ENCODE measurements at places on chromosomes 6 and 20.

GRCh38 chr20:35776513-35777101, 4.8 kb downstream of the PHF20 start:
- peak; percentile 55 for DNase-seq

- DNase-seq, result no peak
Observed at GRCh38 chr6:37441651-37442050, 8.6 kb downstream of the CMTR1 start.

DNA sequence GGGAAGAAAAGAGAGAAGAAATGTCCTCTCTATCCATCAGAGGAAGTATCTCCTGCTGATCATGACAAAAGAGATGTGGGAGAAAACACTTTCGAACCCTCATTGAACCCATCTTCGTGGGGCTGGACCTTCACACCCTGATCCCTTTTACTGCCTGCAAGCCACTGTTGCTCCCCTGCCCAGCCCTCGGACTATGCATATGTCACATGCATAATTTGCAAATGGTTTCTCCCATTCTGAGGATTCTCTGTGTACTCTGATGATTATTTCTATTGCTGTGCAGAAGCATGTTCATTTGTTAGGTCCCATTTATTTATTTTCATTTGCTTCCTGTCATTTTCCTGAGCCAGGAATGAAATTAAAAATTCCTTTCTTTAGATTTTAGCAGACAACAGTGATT, 64.7 kb downstream of the DNAAF9 start:
- DNase-seq, result no peak

DNA sequence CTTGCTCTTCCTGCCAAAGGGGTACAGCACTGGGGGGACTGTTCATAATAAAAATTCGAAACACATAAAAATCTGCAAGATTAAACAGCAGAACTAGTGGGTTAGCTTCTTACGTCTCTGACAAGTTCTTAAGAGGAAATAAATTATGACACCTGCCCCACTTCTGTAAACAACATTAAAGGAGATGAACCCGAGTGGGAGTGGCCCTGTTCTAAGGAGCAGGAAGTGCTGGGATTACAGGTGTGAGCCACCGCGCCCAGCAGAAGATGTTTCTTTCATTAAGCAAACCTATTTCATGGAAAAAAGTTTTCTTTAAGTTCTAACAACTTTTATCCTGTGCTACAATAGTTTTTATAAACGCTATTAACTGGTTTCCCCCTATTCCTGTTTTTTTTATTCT, 24.6 kb downstream of the USP45 start:
- no peak for DNase-seq

DNA sequence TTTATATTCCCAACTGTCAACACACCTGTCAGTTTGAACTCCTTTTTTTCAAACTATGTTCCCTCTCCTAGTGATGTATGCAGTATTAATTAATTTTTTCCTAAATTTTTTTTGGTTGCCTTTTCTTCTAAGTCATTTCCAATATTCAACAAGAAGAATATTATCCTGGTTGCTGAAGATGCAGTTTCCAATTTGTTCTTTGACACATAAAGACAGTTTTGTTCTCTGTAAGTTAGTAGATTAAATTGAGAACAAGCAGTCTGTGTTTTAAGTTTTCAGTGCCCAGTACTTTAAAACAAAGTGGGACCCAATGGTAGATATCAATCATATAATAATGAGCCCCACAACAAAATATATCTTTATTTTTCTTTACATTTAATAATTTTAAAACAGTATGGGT, 47.3 kb downstream of the GJA1 start:
- no peak for DNase-seq

DNA sequence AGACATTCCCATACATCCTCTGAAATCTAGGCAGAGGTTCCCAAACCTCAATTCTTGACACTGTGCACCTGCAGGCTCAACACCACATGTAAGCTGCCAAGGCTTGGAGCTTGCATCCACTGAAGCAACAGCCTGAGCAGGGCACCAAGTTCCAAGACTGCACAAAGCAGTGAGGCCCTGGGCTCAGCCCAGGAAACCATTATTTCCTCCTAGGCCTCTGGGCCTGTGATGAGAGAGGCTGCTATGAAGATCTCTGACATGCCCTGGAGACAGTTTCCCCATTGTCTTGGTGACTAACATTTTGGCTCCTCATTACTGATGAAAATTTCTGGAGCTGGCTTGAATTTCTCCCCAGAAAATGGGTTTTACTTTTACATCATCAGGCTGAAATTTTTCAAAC, 107.5 kb upstream of the SAMD5 start:
- no peak for DNase-seq

DNA sequence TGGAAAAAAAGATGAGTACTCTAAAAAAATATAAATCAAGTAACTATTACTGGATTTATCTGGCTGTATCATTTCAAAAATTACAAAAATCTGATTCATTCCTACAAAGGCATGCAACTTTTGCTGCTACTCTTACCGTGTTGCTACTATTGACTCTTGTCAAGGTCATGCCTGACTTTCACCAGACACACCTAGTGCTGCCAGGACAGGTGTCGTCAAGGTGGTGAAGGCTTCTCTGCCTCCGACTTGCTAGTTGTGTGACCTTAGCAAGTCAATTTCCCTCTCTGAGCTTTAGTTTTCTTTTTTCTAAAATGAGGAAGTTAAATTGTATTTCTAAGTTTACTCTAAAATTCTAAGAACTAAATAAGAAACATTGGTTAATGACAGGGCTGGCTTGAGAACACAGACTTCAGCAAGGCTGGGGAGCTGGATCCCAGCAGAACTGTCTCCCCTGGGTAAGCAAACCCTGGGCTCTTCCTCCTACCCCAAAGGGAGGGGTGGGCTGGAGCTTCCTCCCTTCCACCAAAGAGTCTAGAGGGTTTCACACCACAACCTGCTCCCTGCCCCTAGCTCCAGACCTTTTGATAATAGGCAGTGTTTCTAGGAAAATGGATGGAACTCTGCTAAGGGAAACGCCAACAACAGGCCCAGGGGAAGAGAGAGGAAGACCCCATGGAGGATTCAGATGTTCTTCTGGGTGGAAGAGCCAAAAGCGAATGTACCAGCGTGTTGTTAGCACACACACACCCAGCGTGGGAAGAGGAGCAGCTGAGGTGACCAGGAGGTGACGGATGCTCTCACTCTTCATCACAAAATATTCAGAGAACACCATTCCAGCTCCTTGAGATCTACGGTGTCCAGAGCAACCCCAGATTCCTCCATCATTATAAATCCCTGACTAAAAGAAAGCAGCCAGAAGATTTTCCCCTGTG, 47.9 kb upstream of the CITED2 start:
- no peak for DNase-seq

DNA sequence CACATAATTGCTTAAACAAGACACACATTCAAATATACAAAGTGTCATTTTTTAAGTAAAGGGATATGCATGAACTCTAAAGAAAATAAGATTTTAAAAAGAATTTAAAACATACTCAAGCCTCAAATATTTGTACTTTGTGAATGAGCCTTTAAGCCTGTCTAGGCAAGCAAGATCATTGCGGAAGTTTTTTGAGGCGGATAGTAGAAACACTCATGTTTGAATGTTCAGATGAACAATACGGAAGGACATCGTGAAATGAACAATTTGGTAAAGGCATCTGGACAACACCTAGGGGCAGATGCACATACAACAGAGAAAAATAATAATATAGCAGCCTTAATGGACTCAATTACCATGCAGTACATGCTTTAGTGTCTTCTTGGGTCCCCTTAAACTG, 928.9 kb downstream of the TFAP2A start:
- no peak for DNase-seq

DNA sequence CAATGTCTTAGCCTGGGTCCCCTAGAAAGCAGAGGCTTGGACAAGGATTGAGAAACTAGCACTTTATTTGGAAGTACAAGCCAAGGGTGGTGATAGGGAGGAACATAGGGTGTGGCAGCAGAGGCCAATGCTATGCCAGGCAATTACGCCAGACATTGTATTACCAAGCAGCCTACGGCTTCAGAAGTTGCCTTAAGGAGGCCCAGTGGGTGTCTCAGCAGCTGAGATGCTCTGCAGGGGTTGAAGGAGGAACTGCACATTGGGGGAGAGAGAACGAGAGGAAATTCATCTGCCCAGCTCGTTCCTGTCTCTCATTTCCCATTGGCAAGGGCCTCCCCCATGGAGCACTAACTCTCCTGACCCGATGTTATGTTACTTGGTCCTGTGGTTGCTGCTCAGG, 859 bp downstream of the C20orf202 start:
- DNase-seq, result no peak

- DNase-seq, result peak; percentile 23
Observed at GRCh38 chr6:132830334-132830751, 16.0 kb downstream of the RPS12 start.

DNA sequence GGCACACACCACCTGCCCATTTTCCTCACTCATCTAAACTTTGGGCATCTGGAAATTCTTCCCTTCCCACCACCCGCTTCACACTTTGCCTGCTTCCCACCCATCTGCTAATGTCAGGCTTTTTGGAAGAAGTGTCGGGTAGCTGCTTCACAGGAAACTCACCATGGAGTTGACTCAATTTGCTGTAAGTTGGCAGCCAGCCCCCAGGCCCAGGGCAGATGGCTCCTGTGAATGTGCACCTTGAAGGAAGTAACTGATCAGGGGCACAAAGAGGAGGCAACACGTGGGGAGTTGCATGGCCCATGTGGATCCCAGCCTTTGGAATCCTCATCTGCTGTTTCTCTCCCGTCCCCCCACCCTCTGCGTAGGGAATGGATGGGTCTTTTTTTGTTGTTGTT, 87.3 kb downstream of the PPP1R14C start:
- no peak for DNase-seq

DNA sequence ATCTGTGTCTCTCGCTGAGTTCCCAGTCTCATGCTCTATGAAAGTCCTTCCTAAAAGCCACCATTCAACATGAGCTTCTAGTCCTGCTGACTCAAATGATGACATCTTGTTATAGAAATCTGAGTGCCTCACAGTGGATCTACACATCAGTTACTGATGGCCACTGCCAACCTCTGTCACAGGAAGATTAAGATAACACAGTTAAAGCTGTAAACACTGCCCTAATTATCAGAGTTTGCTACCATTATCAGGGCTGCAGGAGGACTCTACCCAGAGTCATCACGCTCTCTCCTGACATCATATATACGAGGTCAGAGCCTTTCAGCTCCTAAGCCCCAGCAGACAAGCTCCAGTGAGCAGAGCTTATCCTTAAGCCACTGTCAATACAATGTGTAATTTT, 63.2 kb downstream of the HIVEP2 start:
- no peak for DNase-seq

DNA sequence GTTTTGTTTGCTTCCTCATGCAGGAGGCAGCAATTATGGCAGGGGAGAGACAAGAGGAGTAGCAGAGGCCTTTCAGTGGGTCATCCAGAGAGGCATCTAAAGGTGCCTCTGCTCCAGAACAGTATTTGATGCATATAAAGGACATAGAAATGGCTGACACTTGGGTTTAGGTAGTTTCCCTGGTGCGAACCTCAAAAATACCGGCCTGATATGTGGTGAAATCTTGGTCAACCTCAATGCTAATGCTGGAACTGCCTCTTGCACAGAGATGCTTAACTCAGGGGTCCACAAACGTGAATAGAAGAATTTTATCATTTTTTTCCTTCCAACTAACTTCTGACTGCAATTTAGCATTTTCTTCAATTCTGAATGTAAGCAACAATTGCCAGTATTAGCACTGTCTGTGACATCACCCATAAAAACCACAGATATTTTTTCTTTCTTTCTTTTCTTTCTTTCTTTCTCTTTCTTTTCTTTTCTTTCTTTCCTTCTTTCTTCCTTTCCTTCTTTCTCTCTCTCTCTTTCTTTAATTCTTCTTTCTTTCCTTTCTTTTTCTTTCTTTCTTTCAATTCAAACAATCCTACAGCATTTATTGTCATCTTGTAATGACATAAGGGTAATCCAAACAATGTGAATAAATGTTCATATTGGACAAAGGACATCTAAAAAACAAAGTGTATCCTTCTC, 180.0 kb upstream of the UST start:
- DNase-seq, result no peak

DNA sequence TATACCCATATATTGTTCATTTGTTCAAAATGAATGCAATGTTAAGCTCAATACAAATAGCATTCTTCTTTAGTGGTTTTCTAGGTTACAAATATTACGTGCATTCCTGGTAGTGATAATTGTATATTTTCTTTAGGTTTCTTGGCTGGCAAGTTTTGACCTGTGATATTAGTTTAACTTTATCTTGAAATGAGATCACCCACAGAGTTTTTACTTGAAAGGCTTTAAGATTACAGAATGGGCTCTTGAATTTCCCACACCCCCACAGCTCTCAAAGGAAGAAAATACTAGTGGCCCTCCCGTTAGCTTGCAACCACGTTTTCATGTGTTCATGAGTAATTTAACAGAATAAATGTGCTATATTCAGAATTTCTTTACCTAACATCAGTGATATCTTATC, 1315.5 kb upstream of the GJE1 start:
- no peak for DNase-seq

DNA sequence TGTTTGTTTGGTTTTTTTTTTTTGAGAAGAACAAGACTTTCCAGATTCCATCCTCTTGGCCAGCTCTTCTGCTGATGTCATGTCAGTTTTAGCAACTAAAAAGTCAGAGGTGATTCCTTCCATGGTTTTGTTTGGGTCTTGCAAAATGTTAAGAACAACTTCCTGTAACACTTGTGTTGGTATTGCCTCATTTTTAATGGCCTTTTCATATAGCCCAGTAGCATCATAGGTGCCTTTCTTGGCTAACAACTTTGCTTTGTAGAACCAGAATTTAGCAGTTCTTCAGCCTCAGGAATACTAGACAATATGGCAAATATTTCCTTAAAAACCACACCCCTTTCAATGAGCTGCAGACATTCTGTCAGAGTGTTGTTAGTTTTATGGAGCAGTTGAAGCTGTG, 99.5 kb upstream of the SIRPG start:
- no peak for DNase-seq

DNA sequence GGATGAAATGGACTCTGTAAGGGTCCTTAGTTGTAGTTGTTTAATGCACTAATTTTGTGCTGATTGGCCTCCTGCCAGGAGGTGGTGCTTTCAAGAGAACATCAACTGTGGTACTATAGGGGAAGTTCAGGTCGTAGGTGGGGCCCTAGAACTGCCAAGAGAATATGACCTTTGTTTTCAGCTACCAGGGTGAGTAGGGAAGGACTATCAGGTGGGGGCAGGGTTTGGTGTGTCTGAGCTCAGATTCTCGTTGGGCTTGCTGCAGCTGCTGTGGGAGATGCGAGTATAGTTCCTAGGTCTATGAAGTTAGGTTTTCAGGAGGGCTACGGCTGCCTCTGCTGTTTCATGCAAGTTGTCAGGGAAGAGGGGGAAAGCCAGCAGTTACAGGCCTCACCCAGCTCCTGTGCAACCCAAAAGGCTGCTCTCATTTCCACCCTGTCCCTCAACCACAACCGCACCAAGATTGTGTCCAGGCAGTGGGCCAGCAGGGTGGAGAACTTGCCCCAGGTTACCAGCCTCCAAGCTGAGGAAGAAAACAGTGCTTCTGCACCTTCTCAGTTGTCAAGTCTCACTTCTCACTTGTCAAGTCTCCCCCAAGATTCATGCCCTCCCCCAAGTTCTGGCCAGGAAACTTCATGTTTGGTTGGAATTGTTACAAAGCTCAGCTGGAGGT, 626.5 kb upstream of the MAP3K7 start:
- DNase-seq, result no peak

DNA sequence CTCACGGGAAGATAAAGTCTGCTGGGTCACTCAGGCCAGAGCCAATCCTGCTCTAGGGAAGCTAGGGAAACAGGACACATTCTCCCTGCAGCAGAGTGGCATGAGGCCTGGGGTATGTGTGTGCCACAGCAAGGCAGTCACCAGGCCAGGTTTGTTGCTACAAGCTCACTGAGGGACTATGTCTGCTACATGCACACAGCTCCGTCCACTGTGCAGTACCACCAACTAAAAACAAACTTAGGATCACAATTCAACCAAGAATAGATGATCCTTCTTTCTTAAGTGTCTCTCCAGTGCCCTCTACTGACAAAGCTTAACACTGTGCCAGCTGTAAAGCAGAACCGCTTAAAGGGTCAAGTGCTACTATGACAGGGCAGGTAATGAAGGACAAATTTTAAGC, 192.5 kb downstream of the PTPRK start:
- DNase-seq, result peak; percentile 15

Data from COR-L47 (cell line).